Stomach (tissue), 19 donors: ENCODE measurements at places on chromosomes 13 and 19. TPM values are rescaled to one million over a fixed set of nuclear protein-coding genes. Genes with fewer than 3 reads are reported as not detected.

DNA sequence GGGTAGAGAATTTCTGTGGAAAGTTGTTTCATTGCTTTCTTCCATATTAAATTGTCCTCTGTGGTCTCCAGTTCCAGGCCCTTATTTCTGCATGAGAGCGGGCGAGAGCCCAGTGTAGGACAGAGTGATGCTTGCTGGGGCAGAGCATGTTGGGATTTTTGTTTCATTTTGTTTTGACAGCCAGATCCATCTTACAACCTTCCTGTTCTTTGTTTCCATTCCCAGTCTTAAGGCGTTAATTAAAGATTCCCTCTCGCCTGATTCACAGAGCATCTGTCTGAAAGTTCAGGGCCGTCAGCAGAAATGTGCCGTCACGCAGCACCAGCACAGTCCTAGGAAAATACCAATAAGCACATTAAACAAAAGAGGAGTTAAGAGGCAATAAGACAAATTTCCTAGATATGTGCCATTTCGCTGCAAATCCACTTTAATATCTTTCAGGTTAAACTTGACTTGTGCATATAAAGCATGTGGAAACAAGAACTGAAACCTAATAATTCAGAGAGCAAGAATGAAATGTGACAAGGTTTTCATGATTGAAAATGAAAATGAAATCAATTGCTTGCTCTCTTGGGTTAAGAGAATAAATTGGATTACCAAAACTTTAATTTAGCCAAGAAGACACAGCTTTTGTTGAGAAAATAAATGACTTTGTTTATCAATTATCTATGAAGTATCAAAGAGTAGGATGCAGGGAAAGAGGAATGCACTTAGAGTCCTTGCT lies 210.7 kb upstream of the SLC10A2 start:
- no peak for DNase-seq

BORA gene
- polyA plus RNA-seq, result 3.1 TPM

CD177 gene
- polyA plus RNA-seq, result not detected

SPRYD7 gene
- polyA plus RNA-seq, result 8.1 TPM

RFPL4AL1 gene
- polyA plus RNA-seq, result not detected

SPATA13 gene
- 3.6 TPM for polyA plus RNA-seq

- DNase-seq, result no peak
These were observed 198.8 kb downstream of the EFNB2 start for GRCh38 chr13:106336668-106337067.

DNA sequence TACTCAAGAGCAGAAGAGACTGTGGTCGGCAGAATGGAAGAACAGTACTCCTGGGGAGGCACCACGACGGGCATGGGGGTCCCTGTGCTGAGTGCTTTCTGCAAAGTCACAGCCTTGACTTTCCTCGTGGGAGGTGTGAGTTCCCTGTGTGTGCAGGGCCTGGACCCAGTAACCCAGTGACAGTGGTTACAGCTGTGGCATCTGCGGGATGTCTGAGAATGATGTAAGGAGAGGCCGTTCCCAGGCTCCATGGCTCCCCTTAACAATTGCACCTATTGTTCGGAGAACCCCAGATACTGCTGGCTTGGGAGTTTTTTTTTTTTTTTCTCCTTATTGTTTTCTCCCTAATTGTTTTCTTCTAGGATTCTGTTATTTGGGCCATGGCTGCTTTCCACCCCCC lies 5.1 kb upstream of the NANOS2 start:
- DNase-seq, result no peak

DNA sequence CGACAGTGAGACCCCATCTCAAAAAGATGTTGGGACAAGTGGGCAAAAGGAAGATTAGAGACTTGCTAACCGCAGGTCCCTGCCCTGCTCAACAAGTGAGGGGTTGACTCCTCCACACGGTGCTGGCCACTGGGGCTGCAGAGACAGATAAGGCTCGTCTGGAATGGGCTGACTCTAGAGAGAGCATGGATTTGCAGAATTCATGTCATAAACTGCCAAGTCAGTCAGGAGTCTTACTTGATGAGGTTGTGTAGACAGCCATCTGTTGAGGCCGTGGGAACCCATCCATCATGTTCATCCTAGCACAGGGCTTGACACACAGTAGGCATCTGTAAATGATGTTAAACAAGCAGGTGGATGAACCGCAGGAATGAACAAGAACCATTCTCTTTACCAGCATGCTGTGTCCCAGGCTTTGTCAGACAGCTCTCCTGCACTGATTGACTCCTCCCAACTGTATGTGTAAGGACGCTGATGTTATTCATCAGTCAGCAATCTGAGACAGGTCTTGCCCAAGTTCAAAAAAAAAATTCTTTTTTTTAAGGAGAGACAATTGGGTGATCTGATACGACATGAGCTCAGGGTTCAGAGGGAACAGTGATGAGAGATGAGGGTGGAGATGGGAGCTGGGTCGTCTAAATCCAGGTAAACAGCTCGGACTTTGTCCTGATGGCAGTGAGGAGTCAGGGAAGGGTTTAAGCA lies 8.8 kb downstream of the PAF1 start:
- no peak for DNase-seq

DNA sequence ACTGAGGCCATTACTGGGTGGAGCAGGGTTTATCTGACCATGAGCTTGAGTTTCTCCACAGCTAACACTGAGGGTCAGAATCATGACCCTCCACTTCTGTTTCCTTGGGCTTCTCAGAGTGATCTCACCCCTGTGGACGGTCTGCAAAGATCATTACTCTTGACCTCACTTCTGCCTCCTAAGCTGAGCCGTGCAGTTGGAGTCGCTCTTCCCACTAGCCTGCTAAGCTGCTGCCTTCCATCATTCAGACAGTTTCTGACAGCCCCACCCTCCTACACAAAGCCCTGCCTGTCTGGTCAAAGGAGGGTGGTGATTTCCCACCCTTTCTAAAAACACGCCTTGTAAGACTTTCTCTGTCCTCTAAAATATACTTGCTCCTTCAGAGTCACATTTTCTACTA lies 9.3 kb upstream of the FRY start:
- peak; percentile 54 for DNase-seq

DNA sequence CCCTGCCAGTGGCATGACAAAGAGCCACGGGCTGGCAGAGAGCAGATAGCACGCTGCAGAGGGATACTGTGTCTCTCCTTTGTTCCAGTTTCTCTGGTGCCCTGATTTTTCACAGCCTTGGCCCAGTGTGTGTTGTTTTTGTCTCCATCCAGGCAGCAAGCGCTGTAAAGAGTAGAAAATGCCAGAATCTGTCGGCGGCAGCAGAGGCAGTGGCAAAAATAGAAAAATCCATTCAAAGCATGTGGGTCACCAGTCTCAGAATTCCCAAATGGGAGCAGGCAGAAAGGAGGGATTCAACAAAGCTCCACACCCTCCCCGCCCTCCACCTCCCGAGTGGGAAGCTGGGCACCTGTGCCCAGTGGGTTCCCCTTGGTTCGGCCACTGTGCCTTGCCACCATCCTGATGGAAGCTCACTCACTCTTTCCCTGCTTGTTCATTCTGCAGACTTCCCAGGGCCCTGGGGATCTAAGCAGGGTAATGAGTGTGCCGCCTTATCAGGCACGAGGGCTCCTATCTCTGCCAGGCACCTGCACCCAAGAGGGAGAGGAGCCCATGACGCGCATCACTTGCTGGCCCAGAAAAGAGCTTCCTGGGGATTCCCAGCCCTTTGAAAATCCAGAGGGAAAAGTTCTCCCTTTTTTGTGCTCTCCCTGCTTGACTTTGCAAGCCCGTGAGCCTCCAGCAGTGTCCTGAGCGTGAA lies 416.9 kb downstream of the IRS2 start:
- DNase-seq, result no peak

LGALS7 gene
- not detected for polyA plus RNA-seq

DNA sequence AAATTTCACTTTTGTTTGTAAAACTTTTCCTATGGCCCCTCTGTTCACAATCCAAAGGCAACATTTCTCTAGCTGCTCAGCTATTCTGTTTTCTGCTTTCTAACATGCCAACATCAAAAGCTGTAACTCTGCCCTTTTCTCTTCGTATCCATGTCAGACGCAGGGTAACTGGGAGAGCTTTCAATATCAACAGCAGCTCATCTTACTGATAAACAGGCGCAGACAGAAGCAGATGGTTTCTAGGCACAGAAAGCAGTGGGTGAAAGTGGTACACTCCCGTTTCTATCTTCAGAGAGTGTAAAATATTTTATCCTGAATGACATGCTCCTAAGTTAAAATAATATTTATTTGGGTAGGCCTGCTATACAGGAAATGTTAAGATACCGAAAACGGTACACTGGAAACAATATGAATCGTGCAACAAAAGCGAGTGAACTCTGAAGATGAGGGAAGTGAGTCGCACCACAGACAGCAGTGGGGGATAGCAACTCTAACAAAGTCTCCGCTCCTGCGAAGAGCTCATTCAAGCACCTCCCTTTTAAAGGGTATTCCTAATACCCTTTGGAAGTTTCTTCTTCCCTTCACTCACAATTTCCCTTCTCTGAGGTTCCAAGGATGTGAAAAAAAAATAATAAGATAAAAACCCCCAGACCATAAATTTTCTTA lies 798.3 kb downstream of the GPC5 start:
- DNase-seq, result no peak

GRCh38 chr13:91406619-91407018 lies 8.2 kb downstream of the GPC5 start:
- no peak for DNase-seq

DNA sequence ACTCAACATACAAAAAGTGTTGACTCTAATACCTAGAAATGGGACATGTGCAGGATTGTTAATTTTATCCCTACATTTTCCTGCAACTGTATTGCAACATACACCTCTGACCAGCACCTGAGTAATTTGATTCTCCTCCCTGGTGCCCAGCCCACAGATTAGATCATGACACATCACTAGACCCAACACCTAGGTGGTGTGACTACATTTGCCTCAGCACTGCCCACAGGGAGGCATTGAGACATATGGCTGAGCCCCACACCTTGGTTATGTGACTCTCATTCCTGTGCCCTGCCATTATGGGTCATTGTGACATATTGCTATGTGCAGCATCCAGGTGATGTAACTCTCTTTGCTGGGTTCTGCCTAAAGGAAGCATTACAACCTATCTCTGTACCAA lies 13.2 kb upstream of the ZNF254 start:
- peak; percentile 31 for DNase-seq

GRCh38 chr19:12162882-12163806 lies at the start of gene ZNF136:
ZNF136 (plus strand) TSS chr19:12163096; CDS start chr19:12163204, 108 bp downstream.
- DNase-seq, result peak; percentile 98
